ENCODE measurements at places on chromosomes 1 and 21.

- DNase-seq, result peak; percentile 96
These were observed 31.4 kb upstream of the HMGN1 start for GRCh38 chr21:39379986-39380891.

- DNase-seq, result no peak
These were observed 246.1 kb upstream of the DUSP10 start for GRCh38 chr1:221987860-221988520.

- no peak for DNase-seq
These were observed 1.3 kb downstream of the FYB2 start for GRCh38 chr1:56817716-56818463.

DNA sequence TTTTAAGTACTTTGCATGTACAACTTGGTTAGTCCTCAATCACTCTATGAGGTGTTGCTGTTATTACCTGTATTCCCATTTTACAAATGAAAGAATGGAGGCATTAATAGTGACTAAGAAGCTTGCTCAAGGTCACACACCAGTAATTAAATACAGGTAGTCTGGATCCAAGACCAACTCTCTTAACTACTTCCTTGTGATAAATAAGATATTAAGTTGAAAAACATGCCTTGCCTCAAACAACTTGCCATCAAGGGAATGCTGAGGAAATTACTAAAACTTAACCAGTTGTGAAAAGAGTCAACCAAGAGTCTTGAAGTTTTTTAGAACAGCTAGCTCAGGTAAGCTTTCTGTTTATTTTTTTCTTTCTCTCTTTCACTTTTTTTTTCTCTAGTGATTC is 21.0 kb upstream of the LAMC1 start:
- DNase-seq, result no peak

- DNase-seq, result no peak
These were observed 688.1 kb downstream of the PLA2G4A start for GRCh38 chr1:187516874-187517273.

- DNase-seq, result no peak
These were observed 958 bp downstream of the LYPLAL1 start for GRCh38 chr1:219174460-219175211.

DNA sequence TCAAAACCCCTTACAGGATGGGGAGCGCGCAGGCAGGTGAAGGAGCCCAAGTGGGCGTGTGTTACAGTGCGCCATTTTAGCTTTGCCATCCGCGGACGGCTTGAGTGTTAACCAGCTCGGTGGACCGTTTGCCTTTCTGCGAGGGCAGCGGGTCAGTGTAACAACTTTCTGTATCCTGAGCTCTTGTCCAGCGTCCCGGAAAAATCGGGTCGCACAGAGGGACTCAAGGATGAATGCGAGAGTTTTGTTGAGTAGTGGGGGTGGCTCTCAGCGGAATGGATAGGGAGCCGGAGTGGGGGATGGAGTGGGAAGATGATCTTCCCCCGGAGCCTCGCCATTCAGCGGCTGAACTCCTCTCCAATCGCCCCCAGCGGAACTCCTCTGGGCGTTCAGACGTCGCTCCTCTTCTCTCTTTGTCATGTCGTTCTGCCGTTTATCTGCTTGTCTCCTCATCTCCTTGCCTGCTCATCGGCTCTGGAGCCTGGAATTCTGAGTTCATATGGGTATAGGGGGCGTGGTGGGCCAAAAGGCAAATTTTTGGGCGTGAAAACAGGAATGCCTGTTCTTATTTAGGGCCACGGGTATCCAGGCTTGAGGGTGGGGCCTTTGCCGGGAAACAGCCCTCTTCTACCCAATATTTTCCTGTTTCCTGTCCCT is 295.4 kb downstream of the CTH start:
- no peak for DNase-seq

- DNase-seq, result no peak
These were observed 76.6 kb downstream of the DMRTA2 start for GRCh38 chr1:50346621-50347020.

DNA sequence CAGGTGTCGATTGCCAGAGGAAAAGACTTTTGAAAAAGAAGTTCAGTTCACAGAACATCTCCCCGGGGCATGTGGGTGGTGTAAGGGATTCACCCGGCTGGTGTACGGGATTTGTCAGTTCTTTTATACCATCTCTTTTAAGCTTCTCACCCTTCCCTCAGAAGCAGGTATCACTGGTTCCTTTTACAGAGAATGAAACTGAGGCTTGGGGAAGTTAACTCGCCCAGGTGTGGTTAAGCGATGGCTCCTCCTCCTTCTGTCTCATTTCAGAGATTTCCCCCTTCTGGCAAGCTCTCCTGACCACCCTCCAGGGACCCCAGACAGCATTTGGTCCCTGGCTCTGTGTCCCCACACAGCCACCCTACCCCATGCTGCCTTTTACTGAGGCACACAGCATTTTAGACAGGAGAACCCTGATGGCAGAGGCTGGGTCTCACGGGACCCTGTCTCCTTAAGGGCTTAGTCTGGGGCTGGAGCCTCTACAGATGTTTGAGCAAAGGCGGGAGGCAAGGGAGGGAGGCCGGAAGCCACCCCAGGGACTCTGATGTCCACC is 2.8 kb upstream of the ECE1 start:
- no peak for DNase-seq

DNA sequence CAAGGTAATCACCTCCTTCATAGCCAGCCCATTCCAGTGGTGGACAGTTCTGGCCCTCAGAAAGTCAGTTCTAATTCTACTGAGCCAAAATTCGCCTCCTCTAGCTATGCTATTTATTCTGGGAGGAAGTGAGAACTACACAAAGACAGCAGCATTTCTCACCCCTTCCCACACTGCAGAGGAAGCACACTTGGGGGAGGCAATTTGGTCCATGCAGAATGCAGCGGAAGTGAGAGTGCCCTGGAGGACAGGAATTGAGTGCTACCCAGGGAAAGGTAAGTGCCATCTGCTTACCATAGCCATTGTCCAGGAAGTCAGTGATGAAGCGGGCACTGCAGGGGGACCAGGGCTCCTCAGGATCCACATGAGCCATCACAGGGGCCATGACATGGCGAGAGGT is 3.7 kb downstream of the ADAMTS4 start:
- DNase-seq, result no peak

- DNase-seq, result no peak
These were observed 3.0 kb downstream of the ITLN2 start for GRCh38 chr1:160951443-160952128.

- peak; percentile 99 for DNase-seq
These were observed 12.8 kb upstream of the BOLA1 start for GRCh38 chr1:149886396-149887195.

DNA sequence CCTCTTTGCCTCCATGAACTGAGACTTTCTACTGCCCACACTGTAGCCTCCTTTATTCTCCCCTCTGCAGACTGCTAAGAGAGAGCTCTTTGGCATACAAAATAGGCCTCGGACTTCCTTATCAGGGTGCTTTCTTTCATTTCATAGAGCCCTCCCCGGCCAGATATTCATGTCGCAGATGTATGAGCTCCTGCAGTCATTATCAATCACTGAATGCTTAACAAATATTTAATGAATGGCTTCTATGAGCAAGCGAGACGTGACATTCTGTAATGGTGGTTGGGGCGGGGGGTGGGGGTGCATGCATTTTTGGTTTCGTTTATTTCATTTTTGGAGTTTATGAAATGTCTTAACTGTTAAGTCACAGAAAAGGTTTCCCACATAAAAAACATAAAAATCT is 344.8 kb upstream of the KAZN start:
- no peak for DNase-seq

- no peak for DNase-seq
These were observed 6.1 kb downstream of the SLC16A4 start for GRCh38 chr1:110384581-110385321.

DNA sequence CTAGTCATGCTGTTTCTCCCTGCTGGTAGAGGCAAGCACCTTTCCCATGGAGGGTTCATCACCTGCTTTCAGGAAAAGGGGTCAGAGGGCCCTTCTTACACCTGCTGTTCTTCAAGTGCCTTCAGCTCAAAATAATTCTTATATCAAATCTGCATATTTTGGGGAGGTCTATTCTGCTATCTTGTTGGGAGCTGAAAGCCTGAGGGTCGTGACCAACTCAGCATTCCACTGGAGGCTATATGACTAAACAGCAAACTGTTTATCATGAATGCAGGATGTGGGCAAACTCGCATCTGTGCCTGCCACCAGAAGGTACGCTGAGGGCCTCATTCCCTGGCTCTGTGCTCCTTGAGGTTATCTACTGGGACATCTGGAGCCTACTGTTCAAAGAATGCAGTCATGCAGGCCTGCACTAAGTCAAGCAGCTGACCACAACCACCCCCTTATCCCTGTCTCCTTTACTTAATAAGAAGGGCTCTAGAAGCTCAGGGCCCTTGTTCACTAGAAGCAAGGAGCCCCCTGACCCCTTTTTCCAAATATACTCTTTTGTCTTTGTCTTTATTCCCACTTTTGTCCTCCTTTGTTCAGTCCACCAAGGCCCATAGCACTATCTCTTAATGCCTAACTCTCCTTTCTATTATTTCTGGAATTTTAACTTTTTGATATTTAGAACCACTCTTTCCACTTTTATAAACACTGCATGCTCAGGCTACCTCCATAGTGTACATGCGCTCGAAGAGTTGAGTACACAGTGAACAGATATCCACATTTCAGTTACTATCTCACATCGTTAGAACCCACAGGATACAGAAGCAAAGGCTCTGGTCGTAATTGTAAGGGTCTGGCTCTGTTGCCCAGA is 4.5 kb upstream of the TRIM17 start:
- DNase-seq, result no peak

DNA sequence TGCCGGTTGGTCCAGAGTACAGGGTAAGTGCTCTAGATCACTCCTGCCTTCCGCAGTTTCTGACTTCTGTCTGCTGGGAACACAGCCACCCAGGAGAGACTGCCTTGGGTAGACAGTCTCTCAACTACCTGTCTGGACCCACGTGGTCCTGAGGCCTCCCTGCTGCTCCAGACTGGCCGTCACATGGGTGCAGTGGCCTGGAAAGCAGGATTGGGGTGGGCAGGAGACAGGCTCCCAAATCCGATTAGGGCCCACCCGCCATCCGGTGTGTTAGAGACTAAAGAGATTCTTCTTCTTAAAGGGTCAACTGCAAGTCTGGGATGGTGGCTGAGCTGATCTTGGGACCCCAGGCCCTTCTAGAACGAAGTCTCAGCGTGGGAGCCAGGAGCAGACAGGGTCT is 105.5 kb downstream of the EBNA1BP2 start:
- DNase-seq, result no peak

DNA sequence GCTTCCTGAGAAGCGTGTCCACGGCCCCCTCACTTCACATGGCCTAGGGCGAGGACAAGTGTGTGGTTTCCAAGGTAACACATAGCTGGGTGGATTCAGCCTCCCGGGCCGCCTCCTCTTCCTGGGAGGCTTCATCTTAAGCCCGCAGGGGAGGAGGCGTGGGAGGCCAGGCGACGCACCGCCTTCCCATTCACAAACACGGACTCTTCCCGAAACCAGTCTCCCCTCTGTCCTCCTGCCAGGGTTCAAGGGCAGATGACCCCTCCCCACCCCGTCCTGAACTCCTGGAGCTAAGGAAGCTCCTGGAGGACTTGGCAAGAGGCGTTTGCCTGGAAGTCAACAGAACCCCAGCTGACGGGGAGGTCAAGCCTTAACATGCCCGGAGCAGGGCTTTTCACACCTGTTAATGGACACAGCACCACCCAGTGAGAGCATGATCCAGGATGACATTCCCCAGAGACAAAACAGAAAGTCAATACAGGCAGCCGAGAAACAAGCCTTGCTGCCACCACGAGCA is 56.7 kb downstream of the KCNN3 start:
- DNase-seq, result no peak

DNA sequence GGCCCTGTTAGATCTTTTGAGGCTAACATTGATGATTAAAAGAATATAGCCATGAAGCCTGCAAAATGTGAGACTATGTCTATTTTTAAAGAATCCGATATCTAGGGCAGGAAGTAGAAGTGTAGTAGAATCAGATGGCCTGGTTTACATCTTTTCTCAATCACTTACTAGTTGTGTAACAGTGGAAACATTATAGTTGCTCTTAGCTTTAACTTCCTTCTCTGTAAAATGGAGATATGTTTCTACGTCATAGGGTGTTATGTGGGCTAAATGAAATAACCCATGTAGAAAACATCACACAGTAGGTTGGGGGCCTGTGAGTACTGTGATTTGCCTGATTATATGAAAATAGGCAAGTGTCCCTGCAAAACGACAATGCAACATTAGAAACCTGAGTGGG is 4.4 kb upstream of the IGFN1 start:
- DNase-seq, result no peak

DNA sequence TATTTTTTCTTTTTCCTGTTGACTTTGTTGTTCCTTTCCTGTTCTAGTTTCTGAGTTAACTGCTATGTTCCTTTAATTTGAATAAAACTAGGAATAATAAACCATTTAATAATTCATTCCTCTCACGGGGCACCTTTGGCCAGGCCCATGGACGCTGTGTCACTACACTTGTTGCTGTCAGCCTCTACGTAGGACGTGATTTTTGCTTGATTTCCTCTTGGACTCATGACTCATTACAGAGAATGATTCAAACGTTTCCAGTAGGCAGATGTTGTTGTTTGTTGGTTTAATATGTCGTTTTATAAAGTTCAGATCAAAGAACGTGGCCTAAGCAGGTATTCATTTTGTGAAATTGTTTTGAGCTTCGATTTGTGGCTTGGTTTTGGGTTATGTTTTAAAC is 9.1 kb upstream of the SLC19A1 start:
- no peak for DNase-seq

DNA sequence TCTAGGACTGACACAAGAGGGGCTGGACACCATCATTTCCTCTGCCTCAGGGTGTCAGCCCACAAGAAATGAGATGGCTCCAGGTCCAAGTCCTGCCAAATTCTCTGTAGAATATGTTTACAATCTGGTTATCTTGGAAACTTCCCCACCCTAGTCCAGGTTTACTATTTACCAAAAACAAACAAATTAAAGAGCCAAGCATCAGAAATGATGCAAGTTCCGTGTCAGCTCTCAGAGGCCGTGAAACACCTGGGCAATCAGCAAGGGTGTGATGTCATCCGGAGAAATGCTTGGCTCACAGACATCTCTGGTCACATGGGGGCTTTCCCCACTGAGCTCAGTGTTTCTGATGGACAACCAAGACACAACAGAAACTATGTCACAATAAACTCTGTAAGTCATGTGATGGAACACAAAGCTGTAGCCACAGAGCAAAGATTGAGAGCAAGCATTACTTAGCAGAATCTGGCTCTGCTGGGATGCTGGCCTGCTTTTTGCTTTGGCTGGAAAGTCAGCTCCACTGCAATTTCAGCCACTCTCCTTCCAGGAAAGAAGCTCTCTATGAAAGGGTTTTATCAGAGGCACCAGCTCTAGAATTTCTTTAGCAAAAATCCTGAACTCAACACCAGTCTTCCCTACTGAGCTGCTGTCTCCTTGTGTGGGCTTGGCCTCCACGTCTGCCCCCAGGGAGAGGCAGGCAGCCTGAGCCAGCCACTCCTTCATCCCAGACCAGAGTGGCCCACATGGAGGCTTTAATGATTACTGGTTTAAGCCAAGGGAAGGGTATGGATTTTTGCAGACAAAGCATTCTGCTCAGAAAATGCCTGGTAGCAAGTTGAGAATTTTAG is 55.9 kb downstream of the NENF start:
- peak; percentile 95 for DNase-seq

DNA sequence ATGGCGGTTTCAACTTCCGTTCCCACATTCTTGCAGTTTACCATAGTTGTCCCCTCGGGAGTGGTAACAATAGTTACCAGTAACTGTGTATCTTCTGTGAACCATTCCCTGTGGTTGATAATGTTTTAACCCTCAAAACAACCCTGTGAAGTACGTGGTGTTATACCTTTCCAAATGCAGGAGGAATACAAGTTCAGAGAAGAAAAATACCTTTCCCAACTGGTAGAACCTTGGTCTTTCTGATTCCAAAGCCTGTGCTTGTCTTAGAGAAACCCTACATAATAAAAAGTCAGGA is 789 bp downstream of the BTF3L4 start:
- DNase-seq, result no peak

- no peak for DNase-seq
These were observed 812 bp downstream of the CACHD1 start for GRCh38 chr1:64470665-64471217.

Data from vagina (tissue), 2 donors.